DMS 273 treated with DMSO at 0.1 percent for 48 hours (cell line): ENCODE measurements at places on chromosomes 5 and 9.

- DNase-seq, result peak; percentile 15
Observed at GRCh38 chr5:170623576-170624181, 119.9 kb downstream of the KCNIP1 start.

- no peak for DNase-seq
Observed at GRCh38 chr9:10274175-10274574, 338.6 kb downstream of the PTPRD start.

- no peak for DNase-seq
Observed at GRCh38 chr5:90739567-90739966, 181.0 kb downstream of the ADGRV1 start.

- no peak for DNase-seq
Observed at GRCh38 chr5:10323588-10324488, 16.1 kb upstream of the CMBL start.

DNA sequence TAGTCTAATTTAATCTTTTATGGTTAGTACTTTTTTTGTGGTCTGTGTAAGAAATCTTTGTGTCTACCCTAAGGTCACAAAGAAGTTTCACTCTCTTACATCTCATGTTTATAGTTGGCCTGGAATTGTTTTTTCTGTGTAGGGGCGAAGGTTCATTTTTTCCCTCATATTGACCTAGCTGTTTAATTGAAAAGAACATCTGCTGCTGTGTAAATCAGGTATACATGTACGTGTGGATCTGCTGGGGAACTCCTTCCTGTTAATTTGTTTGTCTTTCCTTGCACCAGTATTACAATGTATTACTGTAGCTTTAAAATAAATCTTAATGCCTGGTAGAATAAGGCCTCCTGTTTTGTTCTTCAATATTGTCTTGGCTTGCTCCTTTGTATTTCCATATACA is 37.8 kb downstream of the EXOSC2 start:
- no peak for DNase-seq

DNA sequence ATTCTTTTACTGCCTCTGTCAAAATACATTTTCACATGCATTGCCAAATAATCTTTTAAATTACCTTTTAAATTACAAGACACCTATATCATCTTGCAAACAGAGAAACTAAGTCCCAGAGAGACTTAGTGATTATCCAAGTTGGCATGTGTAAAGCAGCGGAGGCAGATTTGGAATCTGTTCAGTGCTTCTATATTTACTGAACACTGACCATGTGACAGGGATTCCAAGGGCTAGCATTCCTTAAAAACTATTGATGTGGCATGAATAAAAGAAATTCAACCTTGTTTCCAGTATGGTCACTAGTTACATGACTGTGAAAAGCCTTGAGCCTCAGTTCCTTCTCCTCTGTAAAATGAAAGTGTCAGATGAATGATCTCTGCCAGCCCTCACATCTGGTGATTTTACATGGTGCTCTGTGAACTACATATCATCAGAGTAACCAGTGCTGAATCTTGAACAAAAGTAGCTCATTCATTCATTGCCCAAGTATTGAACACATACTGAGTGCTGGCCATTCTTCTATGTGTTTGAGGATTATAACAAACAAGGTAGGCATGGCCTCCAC is 71.9 kb upstream of the PPP1R2B start:
- no peak for DNase-seq

DNA sequence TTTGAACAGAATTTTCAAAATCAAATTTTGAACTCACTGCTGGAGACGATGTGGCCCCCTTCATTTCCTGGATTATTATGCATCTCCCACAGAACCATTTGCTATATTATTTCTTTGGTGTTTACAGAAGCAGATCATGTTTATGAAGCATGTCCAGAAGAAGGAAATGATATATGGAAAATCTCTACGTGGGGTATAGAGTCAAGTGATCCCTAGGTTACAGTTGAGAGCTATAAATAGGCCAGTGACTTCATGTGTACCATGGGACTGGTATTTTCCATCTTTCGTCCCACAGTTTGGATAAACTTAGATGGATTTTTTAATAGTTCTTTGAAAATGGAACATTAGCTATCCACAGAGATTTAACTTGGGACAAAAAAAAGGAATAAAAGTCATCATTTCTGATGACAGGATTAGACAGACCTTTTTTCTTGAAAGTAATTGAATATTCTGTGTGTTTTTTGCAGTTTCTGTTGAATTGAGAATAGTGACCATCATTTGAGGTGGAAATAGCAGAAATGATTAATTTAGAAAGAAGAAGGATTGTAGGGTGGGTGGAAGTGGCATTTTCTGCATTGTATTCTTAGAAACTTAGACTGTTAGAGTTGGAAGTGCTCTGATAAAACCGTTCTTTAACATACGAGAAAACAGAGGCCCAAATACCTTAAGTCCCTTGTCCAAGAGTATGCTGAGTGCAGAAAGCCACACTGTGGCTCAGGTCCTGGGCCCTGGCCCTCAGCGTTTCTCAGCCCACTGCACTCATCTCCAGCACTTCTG is 136.4 kb downstream of the PIP5K1B start:
- no peak for DNase-seq

DNA sequence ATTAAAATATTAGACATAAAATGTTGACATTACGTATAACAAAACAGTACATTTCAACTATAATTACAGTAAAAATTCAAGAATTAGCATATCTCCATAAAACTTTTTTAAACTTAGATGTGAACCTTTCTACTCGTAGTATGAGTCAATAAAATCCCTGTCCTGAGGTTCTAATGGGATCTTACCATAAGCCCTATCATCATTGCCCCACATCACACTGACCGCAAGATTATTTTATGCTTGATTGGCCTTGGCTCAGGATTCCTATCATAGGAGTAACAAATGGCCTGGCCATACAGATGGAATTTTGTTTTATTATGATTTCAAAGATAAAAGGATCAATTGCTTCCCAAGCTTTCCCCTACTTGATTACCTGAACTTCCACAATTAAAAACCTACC is 238.3 kb downstream of the MEF2C start:
- DNase-seq, result no peak

- no peak for DNase-seq
Observed at GRCh38 chr5:123449424-123449974, 26.3 kb upstream of the CEP120 start.

GRCh38 chr5:150801117-150801927 is 22.8 kb downstream of the SMIM3 start:
- DNase-seq, result peak; percentile 43

- DNase-seq, result no peak
Observed at GRCh38 chr9:33748633-33749304, 46.6 kb upstream of the PRSS3 start.

DNA sequence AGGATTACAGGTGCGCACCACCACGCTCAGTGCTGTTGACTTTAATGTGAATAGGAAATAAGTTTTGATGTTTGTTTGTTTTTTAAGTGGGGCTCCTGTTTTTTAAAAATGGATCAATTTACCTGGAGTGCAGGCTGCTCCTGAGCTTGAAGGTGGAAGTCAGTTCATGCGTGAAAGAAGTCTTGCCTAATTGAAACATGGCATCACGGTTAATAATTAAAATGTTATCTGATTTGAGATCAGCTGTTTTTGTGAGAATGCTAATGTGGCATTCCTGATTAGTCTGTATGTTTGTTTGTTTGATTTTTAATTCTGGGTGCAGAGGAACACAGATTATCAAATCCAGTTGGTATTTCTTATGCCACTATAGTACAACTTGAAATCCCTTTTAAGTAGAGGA is 6.5 kb downstream of the SFXN1 start:
- no peak for DNase-seq

DNA sequence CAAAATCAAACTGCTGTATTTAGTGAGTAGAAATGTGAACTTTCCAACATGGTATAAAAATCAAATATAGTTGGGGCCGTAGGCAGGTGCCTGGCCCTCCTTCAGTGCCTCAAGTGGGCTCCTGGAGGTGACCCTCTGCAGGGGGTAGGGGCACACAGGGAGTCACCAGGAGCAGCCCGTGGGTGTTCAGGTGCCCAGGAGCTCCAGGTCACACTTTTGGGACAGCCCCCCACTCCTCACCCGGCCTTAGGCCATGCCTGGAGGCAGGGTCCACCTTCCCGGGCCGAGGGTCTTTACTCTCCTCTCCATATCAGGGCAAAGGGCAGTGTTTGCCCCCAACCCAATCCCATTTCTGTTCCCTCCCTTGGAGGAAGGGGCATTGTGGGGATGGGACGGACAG is 108.0 kb upstream of the MTAP start:
- DNase-seq, result no peak

DNA sequence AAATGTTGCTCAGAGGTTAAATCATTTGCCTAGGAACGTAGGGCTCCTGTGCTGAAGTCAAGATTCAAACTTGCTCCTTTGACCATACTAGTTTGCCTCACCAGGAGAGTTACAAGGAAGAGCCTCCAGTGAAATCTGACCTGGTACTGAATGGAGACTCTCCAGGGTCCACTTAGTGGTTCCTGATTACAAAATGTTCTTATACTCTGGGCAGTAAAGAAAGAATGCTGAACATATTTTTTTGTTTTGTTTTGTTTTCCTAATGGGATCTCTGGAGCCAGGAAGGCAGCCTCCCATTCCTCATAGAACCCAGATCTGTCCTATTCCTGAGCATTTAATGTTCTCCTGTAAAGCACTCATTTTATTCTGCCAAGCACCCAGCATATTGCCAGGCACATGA is 256.5 kb upstream of the CLINT1 start:
- no peak for DNase-seq

GRCh38 chr5:82341325-82341724 is 63.2 kb upstream of the RPS23 start:
- no peak for DNase-seq

DNA sequence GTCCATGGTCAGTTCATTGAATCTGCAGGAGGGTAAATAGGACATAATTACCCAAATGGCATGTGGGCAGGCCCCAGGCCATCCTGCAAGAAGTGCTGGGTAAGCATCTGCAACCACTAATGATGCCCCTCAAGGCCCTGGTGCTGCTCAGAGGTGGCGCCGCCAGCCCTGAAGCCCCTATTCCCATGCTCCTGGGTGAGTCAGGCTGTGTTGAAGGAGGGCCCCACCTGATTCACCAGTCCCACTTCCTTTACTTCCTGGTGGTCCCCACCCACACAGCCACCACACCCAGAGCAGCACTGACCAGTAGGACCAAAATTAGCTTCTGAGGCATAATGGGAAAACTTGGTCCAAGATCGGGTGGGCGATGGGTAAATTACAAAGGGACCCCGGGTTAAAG is 120.4 kb upstream of the SPRY4 start:
- no peak for DNase-seq

GRCh38 chr9:138077126-138077525 is 199.5 kb downstream of the CACNA1B start:
- DNase-seq, result no peak

DNA sequence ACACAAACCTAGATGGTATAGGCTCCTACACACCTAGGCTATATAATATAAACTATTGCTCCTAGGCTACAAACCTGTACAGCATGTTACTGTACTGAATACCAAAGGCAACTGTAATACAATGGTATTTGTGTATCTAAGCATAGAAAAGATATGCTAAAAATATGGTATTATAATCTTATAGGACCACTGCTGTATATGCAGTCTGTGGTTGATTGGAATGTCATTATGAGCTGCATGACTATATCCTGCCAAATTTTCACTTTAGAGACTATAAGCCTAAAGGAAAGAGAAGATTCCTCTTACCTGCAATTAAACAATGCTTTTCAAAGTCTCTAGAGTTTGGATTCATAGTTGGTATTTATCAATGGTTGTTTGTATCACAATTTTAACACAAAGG is 24.7 kb upstream of the ACOT12 start:
- DNase-seq, result no peak

- DNase-seq, result no peak
Observed at GRCh38 chr9:29556746-29557145, 1983.5 kb upstream of the C9orf72 start.

GRCh38 chr9:120436983-120437475 is 142.9 kb downstream of the CDK5RAP2 start:
- no peak for DNase-seq

DNA sequence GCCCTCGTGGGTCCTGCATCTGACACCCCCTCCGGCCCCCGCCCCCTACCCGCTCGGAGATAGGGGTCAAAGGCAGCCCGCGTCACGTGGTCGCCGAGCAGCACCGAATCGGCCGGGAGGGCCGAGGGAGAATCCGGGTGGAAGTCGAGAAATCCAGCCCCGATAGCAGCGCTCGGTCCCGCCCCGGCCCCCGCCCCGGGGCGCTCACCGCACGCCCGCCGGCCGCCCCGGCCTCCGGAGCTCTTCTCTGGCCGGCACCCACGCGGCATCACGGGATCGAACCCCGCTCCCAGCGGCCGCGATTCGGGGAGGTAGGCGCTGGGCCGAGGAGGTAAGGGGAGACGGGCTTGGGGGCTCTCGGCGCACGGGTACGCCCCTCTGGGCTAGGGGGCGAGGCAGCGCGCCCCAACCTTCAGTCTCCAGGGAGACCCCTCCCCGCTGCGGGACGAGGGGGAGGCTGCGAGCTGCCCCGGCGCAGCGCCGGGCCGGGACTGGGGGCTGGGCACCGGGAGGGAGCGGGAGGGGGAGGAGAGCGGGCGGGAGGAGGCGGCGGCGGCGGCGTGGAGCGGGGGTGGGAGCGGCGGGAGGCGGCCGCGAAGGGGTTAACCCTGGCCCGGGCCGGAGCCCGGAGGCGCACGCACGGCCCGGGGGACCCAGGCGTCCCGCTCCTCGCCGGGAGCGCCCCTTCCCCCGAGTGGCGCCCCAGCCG is 22.1 kb upstream of the NDST1 start:
- no peak for DNase-seq

DNA sequence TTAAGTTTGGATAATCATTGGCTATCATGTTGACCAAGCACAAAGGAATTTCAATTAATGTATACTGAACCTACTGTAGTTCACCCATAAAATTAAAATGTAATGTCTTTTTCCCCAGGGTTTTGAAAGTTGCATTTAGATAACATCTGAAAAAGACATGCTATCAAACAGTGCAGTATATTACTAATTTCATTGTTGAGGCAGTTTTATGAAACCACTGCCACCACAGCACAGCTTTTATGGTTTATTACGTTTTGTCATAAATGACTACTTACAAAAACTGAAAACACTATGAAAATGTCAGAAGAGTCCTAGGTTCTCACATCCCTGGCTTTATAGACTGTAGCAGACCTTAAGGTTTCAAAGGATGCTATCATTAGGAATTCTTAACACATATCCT is 32.0 kb upstream of the HAPLN1 start:
- no peak for DNase-seq

DNA sequence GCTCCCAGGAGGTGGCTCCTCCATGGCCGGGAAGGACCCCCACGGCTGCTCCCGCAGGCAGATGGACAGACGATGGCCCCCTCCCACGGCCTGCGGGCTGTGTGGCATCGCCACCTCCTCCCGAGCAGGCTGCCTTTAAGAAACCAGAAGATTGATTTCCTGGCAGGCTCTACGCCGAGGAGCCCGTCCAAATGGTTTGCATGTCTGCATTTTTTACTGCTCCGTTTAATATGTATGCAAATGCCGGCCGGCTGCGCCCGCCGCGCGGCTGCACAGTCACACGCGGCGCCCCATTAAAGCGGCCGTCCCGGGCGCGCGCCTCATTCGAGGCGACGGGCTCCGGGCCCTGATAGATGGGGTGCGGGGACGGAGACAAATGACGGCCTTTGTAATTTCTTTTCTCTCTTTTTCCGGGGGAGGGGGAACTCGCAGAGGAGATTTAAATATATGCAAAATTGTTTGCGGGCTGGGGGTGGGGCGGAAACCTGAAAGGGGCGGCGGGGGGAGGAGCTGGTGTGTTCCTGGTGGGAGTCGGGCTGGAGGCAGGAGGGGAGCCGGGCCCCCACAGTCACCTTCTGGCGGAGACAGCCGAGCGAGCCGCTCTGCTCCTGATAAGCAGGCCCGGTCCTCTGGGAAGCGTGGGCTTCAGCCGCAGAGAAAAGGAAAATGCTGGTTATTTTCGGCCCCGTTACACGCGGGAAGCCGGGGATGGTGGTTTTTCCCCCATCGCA is 158.7 kb upstream of the IER5L start:
- DNase-seq, result no peak

GRCh38 chr5:143552680-143553079 is 149.2 kb upstream of the NR3C1 start:
- DNase-seq, result no peak
